ENCODE measurements at places on chromosomes 13 and 19.

DNA sequence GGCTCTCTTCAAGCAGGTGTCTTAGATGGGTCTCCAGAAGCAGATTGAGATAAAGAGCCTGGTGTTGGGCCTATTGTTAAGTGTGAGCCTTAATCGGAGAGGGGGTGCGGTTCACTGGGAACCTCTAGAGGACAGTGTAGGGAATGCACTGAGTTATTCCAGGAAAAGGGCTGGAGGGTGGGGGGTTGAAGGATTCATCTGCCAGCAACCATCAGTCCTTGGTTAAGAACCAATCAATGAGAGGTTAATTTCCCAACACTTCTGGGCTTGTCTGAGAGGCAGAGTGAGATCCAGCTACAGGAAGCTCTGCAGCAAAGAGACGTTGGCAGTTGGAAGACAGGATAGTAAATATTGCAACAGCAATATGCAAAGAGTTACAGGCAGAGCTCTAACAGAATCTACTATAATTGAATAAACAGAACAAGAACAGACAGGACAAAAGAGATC, 28.7 kb downstream of the CYP4F2 start:
- peak; percentile 68 for DNase-seq

DNA sequence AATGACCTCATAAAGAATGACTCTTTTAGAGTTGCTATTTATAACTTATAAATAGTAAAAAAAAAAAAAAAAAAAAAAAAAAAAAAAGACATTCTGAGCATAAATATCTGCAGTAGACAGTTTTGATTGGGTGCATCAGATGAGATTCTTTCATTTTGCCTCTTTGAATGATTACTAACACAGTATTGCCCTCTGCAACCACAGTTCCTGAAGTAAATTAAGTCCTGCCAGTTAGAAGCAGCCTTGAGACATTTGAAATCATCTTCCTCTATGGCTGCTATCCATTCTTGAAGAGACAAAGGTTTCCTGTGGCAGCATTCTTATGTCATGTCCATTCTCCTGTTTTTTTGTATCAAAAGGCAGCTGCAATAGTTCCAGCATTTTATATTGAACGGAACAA, 892.4 kb upstream of the MIR17HG start:
- DNase-seq: no peak

DNA sequence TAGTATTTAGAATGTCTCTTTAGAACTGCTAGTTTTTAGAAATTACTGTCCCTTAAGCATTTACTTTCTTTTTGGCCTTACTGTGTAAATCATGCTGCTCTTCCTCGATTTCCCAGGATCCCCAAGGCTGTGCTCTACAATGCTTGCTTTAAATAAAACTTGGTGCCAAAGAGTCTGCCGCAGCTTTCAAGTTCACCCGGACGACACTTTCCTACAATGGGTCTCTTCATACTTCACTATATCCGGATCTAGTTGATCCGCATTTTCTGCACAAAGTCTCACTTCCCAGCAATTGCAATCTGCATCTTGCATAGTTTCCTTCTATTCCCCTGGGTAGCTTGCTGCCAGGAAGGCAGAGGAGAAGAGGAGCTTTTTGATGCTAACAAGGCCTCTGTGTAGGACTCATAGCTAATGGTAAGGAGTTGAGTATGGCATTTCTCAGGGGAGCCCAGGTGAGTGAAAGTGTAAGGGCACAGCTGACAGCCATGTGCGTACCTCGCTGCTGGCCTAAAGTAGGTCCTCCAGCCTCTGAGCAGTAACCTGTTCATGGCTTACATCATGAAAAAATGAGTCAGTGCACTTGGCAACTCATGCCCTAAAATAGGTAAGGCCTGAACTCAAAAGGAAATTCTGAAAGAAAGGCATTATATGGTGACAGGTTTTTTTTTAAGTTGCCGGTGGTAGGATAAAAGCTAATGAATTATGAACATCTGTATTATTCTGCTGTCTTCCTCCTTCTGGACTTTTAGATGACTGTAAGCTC, 101.6 kb downstream of the ENOX1 start:
- no peak for DNase-seq

GRCh38 chr13:50787316-50788195, 55.9 kb downstream of the DLEU7 start:
- no peak for DNase-seq

DNA sequence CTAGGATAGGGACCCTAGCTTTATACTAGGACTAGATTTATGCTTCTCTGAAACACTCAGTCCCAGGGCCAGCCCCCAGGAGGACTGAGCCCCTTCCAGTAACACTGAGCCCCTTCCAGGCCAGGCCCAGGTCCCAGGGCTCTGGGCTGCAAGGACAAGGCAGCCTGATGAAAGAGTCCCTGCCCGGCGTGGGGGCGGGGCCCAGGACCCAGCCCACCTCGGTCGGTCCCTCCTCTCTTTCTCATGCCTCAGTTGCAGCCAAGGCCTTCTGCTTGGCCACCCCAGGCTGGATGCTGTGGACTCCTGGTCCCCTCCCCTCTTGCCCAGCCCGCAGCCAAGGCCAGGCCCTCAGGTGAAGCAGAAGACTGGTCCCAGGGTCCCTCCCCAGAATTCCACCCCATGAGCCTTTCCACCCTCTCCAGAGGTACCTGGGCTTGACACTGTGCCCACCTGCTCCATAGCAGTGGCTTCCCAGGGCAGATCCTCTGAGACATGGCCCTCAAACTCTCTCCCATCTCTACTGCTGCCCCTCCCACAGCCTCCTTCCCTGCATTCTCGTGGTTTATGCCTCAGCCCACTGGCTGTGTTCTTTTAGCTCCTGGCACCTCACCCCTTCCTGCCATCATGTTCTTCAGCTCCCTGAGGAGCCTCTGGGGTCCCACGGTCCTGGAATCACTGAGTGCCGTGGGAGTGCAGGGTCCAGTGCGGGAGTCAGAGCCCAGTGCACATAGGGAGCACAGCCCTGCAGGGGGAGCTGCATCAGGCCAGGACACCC, 53.6 kb upstream of the C1QTNF9B start:
- DNase-seq: no peak

DNA sequence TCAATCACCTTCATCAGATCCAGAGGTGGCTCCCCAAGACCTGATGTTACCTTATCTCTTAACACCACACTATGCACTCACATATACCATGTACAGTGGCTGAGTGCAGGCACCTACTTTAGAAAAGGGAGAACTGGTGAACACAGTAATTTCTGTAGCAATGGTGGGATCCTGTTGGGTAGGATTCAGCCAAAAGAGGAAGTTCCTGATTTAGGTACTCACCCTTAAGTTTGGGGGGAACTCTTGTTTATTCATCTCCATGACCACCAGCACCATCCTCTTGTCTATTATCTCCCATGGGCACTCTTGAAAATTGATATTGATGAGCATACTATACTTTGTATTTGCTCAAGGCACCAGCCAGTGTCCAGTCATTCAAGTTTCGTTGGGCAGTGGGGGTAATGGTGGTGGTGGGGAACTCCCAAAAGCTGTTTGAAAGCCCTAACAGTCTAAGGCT, 324.4 kb downstream of the LMO7 start:
- DNase-seq: no peak

DNA sequence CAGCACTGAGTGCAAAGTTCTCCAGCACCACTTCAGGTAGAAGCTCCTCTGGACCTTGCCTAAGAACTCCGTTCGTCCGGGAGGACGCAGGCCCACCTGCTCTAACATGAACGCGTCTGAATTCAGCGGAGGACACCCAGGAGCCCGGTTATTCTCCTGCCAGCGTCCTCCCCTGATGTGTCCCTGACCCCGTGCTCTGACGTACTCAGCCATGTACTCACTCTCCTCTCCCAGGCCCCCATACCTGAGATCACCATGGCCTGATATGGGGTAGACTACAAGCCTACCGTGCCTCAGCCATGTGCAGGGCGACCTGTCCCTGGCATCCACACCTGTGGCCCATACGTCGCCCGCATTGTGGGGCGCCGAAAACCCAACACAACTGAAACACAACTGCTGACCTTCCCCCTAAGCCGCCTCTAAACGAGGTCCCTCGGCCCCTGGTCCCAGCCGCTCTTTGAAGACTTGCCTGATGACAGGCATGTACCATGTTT, 744 bp upstream of the ZNF584 start:
- no peak for DNase-seq

- DNase-seq: peak; percentile 22
Observed at GRCh38 chr13:109874484-109875454, 88.4 kb upstream of the IRS2 start.

DNA sequence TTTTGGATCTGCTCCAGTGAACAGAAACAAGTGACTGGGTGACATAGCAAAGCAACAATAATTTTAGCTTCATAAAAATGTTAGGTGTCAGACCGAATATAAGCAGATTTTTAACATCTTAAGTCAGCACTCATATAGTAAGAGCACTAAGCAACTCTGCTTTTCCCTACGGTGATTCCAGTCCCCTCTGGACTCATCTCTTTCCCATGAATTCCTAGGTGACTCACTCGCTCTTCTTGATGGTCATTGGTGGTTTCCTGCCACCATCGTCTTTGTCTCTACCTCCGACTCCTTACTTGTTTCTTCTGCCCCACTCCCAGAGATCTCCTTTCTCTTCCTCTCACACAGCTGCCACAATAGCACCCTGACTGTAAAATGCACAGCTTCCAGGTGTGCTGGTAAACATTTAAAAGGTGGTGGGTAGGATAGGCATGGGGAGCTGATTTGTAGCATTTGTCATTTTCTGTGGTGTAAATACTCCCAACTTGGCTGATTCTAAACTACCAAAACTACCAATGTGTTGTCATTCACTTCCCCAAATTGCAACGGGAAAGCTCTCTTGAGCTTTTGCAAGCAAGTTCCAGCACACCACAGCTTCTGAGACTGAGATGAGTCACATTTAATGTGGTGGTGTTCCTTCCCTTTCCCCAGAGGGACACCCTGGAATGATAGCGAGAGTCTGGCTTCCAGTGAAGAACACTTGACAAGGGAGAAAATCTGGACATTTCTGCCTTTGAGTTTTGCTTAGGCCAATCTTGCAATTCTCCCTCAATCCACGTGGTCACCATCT, 42.8 kb upstream of the CLDN10 start:
- DNase-seq: peak; percentile 12
